ENCODE measurements at places on chromosomes 12 and 14. TPM values are rescaled to one million over a fixed set of nuclear protein-coding genes. Genes with fewer than 3 reads are reported as not detected.

GRCh38 chr12:52349196-52349595 lies 18.1 kb downstream of the KRT85 start:
- H3K36me3 ChIP-seq = no peaks in the 10 kb centered on the region
- peaks cover 12% of the 10 kb centered on the region for H3K27me3 ChIP-seq
- no peak overlapping the region for H3K4me3 ChIP-seq
- H3K27ac ChIP-seq = no peak overlapping the region
- no peaks in the 10 kb centered on the region for H3K4me1 ChIP-seq
- DNase-seq = peak; percentile 42

DNA sequence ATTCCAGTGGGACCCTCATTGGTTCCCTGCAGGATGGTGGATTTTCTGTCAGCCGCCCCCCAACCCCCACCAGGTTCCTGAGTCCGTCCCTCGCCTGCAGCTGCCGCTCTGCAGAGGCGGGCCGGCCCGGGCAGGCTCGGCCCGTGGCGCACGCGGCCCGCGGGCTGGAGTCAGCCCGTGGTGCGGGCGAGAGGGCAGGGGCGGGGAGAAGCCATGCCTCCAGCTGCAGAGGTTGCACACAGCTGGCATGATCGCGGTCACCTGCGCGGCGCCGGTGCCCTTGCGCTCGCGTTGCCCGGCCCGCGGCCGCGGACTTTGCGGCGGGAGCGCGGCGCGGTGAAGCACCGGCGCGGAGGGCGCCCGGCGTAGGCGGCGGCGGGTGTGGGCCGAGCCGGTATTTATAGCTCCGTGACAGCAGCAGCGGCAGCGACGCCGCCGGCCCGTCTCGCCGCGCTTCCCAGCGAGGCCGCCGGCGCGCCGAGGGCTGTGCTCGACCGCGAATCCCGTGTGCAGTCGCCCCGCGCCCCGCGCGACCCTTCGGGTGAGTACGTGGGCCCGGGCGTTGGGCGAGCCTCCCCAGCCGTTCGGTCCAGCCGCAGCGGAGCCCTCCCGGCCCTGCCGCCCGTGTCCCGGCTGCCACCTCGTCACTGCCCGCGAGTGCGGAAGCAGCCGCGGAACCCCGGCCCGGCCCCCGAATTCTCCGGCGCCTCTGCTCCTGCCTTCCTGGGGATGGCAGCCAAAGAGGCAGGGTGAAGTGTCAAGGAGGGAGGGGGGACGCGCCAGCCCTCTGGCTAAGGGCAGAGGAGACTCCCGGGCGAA lies at the start of gene TMEM117:
Gene TMEM117 (plus strand): TSS at position 426 of the 819 bp plus-strand sequence.
- DNase-seq = peak; percentile 52
- peak within 1 kb of the TSS; percentile 76 for H3K4me3 ChIP-seq
- no peaks in the 10 kb centered on the region for H3K4me1 ChIP-seq
- peak within 1 kb of the TSS; percentile 81 for H3K27ac ChIP-seq
- H3K27me3 ChIP-seq = no peaks in the 10 kb centered on the region

- H3K4me1 ChIP-seq = peaks cover 12% of the 10 kb centered on the region
- H3K4me3 ChIP-seq = no peak overlapping the region
- no peak overlapping the region for H3K27ac ChIP-seq
Observed at GRCh38 chr14:21108791-21109190, 7.9 kb downstream of the TMEM253 start.

DNA sequence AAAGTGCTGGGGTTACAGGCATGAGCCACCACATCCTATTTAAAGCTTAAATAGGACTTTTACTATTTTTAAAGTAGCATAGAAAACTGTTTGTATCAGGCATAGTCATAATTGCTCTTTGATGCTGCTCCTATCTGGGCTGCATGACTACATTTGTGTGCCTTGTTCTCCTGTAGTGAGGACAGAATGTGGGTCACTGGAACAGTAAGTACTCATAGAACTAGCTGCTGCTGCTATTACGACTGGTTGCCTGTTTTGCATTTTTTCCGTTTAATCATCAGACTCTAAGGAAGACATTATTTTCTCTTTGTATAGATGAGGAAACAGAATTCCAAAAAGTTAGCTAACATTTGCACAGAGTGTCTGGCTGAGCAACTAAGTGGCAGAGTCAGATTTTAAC lies 42.8 kb downstream of the ZC3H14 start:
- no peaks in the 10 kb centered on the region for H3K4me1 ChIP-seq
- no peaks in the 10 kb centered on the region for H3K27me3 ChIP-seq
- H3K4me3 ChIP-seq = no peak overlapping the region
- peaks cover 12% of the 10 kb centered on the region for H3K36me3 ChIP-seq

GRCh38 chr14:87331991-87332390 lies 661.0 kb downstream of the GALC start:
- peak; percentile 80 for DNase-seq
- H3K4me3 ChIP-seq = no peak overlapping the region
- H3K36me3 ChIP-seq = no peaks in the 10 kb centered on the region
- peaks cover 2% of the 10 kb centered on the region for H3K4me1 ChIP-seq
- no peak overlapping the region for H3K27ac ChIP-seq
- no peaks in the 10 kb centered on the region for H3K27me3 ChIP-seq

- no peaks in the 10 kb centered on the region for H3K27me3 ChIP-seq
- no peak overlapping the region for H3K4me3 ChIP-seq
- peaks cover 39% of the 10 kb centered on the region for H3K36me3 ChIP-seq
- peak; percentile 69 for DNase-seq
Observed at GRCh38 chr12:111451649-111452129, 46.0 kb downstream of the SH2B3 start.

GRCh38 chr14:21038441-21039422 lies 3.4 kb upstream of the RNASE7 start:
- H3K4me3 ChIP-seq = no peak overlapping the region
- no peaks in the 10 kb centered on the region for H3K4me1 ChIP-seq
- H3K27me3 ChIP-seq = peaks cover 13% of the 10 kb centered on the region
- H3K36me3 ChIP-seq = no peaks in the 10 kb centered on the region
- DNase-seq = peak; percentile 61
- H3K27ac ChIP-seq = no peak overlapping the region

RTL1 gene
- total RNA-seq = not detected

CLEC1A gene
- not detected for total RNA-seq

CMA1 gene
- not detected for total RNA-seq
